ENCODE measurements at places on chromosomes 2 and 18.

- DNase-seq, result no peak
Observed at GRCh38 chr2:215417400-215417951, 18.4 kb downstream of the FN1 start.

DNA sequence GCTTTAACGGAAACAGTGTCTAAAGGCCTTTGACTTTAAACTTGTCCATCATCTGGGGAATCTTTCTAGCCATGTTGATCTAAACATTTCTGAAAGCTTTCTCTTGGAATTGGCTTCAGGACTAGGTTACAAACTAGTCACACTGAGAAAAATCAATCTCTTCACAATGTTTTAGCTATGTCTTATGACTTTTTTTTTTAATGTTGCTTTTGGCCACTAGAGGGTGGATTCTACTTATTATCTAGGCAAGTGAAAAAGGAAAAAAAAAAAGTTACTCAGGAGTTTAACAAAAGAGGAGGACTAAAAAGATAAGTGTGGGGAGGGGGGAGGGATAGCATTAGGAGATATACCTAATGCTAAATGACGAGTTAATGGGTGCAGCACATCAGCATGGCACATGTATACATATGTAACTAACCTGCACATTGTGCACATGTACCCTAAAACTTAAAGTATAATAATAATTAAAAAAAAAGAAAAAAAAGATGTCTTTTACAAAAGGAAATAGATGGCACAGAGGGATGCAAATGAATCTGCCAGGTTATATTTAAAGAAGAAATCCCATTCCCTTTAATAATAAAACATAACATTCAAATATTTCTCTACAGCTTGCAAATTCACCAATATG lies 160.4 kb upstream of the PID1 start:
- DNase-seq, result no peak

DNA sequence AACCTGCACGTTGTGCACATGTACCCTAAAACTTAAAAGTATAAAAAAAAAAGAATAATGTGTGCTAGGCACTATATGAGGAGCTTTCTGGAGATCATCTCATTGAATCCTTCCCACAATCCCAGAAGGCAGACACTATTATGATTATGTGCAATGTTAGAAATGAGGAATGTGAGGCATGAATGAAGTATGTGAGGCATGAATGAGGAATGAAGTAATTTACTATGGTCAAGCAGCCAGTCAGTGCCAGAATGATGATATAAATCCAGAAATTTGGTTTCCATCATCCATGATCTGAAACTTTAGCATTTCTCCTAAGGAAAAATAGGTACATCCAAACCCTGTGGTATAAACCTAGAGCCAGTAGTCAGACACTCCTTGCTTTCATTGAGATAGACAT lies 42.0 kb downstream of the CCDC148 start:
- no peak for DNase-seq

DNA sequence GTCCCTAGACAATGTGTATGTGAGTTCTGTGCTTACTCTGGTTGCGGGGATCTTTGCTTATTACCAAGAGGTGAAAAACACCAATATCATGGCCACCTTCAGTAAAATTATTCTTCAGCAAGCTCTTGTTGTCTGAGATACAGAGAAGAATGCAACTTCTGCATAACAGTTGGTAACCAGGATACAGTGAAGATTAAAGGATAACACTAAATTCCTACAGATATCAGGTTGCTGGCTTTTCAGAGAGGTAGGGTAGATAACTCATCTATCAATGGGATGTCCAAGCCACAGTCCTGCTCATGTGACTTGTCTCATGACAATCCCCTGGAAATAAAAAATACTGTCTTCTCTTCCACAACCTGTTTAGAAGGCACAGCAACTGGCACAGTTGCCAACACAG lies 308.5 kb downstream of the TNS1 start:
- no peak for DNase-seq

DNA sequence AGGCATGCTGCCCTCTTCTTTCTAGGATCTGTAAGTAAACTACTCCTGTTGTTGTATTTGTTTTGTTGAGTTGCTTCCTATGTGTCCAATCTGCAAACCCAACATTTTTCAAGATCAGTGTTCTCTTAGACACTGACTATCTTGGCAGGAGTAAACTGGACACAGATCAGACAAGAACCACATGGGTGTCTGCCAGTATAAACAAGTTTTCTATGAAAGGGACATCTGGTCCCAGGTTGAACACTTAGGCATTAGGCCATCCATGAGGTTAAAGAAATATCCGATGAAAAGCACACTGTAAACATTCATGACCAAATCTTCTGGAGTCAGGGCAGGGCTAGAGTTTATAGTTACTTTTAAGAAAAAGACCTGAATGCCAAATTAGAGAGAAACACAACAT lies 441.8 kb downstream of the NYAP2 start:
- no peak for DNase-seq

DNA sequence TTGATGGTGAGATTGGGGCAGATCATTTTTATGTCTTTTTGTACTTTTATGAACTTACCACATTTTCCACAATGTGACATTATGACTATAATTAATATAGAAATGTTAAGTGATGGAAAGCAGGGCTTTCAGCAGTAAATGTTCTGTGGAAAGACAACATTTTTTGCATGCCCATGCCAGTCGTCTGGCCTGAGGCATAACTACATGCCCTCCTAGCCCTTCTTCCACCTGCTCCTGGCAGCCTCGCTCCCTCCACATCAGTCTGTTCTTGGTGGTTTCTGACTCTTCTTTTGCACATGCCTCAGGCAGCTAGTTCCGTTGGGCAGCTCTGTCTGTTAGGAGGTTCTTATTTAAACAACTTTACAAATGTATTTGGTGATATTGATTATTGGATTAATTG lies 182.0 kb upstream of the TWIST2 start:
- DNase-seq, result no peak

GRCh38 chr2:160423126-160423525 lies 70.5 kb downstream of the RBMS1 start:
- DNase-seq, result no peak

- DNase-seq, result no peak
Observed at GRCh38 chr2:88095022-88095421, 27.4 kb downstream of the SMYD1 start.

GRCh38 chr2:22282220-22282619 lies 1102.8 kb upstream of the KLHL29 start:
- no peak for DNase-seq

GRCh38 chr2:116094196-116094595 lies 1651.8 kb downstream of the DPP10 start:
- no peak for DNase-seq

- no peak for DNase-seq
Observed at GRCh38 chr2:190088917-190089316, 26.4 kb upstream of the MSTN start.
